ENCODE measurements at places on chromosomes 16 and 17. TPM values are rescaled to one million over a fixed set of nuclear protein-coding genes. Genes with fewer than 3 reads are reported as not detected.

SGCA gene
- total RNA-seq: 0.32 TPM

TBC1D24 gene
- total RNA-seq: 15.5 TPM

PABPN1L gene
- total RNA-seq: not detected

SLC9A5 gene
- 1.9 TPM for total RNA-seq

RSL1D1 gene
- 117 TPM for total RNA-seq

EVPLL gene
- not detected for total RNA-seq

CLEC18C gene
- total RNA-seq: 0.43 TPM

POLR3E gene
- 19.0 TPM for total RNA-seq

INCA1 gene
- 0.97 TPM for total RNA-seq

SMIM5 gene
- under 0.01 TPM for total RNA-seq

DNA sequence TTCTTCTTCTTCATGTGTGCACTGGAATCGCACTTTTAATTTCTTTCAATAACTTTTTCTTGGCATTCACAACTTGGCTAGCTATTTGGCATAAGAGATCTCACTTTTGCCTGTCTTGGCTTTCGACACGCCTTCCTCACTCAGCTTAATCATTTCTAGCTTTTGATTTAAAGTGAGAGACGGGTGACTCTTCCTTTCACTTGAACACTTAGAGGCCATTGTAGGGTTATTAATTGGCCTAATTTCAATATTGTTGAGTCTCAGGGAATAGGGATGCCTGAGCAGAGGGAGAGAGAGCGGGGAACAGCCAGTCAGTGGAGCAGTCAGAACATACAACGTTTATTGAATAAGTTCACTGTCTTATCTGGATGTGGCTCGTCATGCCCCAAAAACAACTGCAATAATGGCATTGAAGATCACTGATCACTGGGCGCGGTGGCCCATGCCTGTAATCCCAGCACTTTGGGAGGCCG, 200.3 kb downstream of the SEC14L1 start:
- no peak for DNase-seq

DNA sequence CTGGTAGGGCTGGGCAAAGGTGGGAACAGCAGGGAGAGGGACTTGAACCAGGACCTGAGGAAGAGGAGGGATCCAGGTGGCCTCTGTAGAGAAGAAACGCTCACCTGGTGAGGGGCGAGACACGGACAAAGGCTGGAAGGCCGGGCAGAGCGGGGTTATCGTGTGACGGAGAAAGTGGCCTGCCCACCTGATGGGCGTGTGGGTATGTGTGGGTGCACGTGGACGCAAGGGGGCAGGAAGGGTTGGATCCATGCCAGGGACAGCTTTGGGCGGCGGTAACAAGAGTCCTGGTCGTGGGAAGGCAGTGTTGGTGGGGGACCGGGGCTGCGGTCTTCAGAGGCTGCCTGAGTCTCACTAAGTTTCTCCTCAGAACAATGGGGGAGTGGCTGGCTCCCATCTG, 104.1 kb upstream of the GSE1 start:
- no peak for DNase-seq

GRCh38 chr17:5468075-5468473, 708 bp downstream of the DHX33 start:
- DNase-seq: no peak

DNA sequence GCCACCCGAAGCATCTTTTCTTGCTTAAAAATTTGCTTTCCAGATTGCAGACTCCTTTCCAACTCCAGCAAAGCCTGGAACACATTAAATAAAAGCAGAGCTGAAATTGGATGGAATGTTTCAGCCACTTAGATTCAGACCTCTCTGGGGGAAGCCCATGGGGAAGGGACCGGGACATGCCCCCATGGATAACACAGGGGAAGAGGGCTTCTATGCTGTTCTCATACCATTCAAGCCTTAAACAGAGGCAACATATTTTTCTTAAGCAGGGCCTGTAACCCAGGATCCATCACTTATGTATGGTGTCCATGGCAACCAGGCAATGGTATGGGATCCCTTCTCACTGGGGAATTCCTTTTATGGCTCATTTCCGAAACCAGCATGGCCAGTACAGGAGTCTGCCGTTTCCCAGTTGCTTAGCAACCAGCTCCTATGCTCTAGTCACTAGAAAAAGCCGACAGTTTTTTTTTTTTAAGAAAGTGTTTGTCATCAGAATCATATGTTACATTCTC, 62.0 kb upstream of the MARCHF10 start:
- peak; percentile 29 for DNase-seq

- DNase-seq: peak; percentile 51
These were observed 132.6 kb upstream of the NOL11 start for GRCh38 chr17:67585077-67585602.

- no peak for DNase-seq
These were observed 14.7 kb upstream of the ST6GALNAC1 start for GRCh38 chr17:76658242-76658662.

DNA sequence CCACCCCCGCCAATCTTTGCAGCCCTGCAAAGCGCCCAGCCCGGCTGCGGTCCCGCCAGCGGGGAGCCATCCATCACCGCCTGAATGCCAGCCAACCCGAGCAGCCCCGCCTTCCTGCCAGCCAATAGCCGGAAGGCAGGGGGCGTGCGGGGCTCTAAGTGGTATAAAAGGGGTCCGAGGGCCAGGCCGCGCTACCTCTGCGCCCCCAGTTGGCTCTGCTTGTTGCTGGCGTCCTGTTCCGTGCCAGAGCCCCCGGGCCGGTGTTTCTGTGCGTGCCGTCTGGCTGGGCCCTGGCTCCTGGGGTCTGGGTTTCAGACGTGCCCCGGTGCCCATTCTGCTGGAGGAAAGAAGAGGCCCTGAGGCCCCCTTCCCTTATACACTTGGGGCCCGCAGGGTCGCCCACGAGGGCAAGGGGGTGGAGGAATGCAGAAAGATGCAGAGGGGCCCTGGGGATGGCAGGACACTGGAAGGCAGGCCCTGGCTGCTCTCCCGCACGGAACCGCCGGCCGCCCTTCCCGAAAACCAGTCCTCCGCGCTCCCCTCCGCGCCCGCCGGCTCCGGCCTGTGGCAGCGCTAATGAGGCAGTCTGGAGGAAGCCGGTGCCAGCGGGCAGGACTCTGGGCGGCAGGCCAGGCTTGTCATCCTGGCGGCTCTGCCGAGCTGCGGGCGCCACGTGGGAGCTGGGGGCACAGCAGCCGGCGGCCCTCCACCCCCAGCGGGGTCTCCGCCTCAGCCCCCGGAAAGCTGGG, 14.0 kb downstream of the COPZ2 start:
- no peak for DNase-seq

GRCh38 chr17:81568416-81568815, 16.3 kb upstream of the FAAP100 start:
- no peak for DNase-seq

- DNase-seq: no peak
These were observed 90.6 kb downstream of the AMFR start for GRCh38 chr16:56334761-56335160.

- DNase-seq: no peak
These were observed 44.3 kb downstream of the PLXDC1 start for GRCh38 chr17:39107155-39107554.

- DNase-seq: peak; percentile 28
These were observed 29.6 kb upstream of the MAP3K14 start for GRCh38 chr17:45346216-45347015.

DNA sequence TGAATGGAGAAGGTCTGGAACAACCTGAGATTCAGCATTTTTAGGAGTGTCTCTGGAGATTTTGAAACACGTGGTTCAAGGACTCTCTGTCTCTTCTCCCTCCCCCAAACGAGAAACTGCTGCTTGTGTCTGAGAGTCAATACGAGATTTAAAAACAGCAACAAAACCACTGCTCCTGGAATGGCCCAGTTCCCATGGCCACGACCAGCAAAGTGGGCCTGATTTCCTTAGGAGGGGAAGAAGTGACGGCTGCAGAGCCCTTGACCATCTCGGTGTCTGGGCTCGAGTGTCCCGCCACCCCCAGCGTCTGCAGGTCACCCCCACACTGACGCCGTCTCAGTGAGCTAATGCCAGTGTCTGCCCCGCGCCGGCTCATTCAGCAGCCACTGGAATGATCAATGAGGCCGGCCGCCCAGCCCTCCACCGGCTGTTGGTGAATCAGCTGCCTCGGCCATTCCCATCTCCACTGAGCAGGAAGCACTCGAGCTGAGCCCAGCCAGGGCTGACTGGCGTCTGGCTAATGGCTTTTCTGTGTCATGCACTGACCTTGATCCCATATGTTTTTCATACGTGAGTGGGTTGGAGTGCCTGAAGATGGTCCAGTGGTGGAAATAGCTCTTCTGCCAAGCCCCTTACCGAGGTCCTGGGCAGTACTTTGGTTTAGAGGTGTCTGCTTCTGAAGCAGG, 151.8 kb downstream of the PITPNC1 start:
- DNase-seq: peak; percentile 83

GRCh38 chr17:66450008-66450851, 147.8 kb downstream of the PRKCA start:
- DNase-seq: peak; percentile 35

GRCh38 chr16:75043175-75043895, 44.5 kb downstream of the ZNRF1 start:
- DNase-seq: peak; percentile 71

DNA sequence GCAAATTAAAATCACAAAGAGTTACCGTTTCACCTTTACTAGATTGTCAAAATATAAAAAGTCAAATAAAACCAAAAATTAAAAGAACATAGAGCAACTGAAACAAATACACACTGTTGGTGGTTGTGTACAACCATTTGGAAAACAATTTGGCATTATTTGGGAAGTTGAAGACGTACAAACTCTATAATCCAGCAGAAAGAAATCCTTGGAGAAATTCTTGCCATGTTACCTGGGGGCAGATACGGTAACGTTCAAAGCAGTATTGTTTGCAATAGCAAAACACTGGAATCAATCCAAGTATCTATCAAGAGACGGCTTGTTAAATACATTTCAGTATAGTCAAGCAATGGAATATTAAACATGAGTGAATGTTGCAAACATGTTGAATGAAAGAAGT, 56.7 kb downstream of the TBX4 start:
- DNase-seq: no peak

DNA sequence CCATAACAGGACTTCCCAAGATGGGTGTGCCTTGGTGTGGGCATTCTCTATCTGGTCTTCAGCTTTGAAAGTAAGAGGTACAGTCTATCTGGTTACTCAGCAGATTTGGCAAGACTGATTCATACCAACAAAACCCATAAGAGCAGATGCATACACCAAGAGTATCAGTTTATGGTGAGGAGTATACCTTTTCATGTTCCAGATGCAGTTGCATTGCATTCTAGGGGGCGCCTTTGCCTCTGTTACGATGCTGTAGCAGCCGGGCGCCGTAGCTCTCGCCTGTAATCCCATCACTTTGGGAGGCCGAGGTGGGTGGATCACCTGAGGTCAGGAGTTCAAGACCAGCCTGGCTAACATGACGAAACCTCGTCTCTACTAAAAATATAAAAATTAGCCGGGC, 31.1 kb upstream of the CARMIL2 start:
- no peak for DNase-seq

GRCh38 chr16:15538507-15538906, 104.1 kb downstream of the BMERB1 start:
- no peak for DNase-seq

GRCh38 chr17:352421-353212, at the start of gene RPH3AL:
RPH3AL (minus strand) TSS chr17:352807; CDS start chr17:327543, 25,264 bp downstream.
- peak; percentile 71 for DNase-seq

- no peak for DNase-seq
These were observed 447.2 kb downstream of the KIF2B start for GRCh38 chr17:54269881-54270280.

DNA sequence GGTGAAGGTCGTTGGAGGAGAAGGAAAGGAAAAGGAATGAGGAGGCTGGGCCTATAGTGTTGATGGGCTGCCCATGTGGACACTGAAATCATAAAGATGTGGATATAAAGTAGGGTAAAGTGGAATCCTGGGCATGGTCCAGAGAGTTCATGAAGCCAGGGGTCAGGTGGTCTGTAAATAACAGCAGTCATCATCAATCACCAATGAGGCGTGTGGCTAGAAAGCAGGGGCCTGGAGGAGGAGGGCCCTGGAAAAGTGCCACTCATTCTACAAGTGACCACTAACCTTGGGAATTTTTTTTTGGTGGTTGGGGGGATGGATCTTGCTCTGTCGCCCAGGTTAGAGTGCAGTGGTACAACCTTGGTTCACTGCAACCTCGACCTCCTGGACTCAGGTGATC, 115.3 kb upstream of the NOL11 start:
- no peak for DNase-seq

DNA sequence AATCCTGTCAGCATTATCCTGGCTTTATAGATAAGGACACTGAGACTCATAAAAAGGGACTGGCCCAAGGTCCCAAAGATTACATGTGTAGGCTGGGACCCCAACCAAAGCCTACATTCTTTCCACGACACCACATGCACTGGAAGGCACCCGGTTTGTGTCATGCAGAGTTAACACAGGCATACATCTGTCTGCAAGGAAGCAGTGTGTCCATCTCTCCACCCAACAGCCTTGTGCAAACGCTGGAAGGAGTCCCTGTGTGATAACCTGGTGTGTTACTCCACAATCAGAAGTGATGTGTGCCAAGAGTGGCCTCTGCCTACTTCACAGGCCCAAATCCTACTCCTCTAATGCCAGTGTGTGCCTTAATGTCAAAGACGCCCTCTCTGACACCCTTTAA, 139.8 kb downstream of the PARN start:
- DNase-seq: no peak

DNA sequence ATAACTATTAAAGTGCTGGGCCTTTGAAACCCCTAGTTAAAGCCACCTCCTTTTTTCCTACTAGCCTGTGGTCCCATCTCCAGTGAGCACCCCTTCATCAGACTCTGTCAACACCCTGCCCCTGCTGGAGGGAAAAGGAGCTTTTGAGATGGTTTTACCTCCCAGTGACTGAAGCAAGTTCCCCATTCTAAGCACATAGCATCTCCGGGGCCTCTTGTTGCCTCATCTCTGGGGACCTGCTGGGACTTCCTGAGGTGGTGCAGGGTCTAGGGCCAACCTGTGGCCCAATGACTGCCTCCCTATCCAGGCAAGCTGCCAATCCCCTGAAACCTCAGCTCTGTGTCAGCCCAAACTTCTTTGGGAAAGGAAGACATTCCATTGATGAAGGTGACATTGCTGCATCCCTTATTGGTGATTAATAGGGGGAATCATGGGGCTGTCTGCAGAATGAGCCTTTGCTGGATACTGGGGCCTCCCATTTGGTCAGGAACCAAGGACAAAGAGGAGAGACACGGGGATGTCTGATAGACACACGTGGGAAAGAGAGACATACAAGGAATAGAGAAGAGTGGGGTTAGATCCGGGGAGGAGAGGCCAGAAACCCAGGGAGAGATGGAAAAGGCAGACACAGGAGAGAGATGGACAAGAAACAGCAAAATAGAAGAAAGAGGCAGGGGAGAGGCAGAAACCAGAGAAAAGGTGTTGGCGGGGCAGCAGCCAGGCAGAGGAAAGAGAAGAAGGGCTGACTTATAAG, 2.4 kb downstream of the C1QL1 start:
- DNase-seq: no peak
